Cerebellar nuclear complex (tissue), 1 donor: ENCODE measurements at places on chromosomes 13 and 19.

DNA sequence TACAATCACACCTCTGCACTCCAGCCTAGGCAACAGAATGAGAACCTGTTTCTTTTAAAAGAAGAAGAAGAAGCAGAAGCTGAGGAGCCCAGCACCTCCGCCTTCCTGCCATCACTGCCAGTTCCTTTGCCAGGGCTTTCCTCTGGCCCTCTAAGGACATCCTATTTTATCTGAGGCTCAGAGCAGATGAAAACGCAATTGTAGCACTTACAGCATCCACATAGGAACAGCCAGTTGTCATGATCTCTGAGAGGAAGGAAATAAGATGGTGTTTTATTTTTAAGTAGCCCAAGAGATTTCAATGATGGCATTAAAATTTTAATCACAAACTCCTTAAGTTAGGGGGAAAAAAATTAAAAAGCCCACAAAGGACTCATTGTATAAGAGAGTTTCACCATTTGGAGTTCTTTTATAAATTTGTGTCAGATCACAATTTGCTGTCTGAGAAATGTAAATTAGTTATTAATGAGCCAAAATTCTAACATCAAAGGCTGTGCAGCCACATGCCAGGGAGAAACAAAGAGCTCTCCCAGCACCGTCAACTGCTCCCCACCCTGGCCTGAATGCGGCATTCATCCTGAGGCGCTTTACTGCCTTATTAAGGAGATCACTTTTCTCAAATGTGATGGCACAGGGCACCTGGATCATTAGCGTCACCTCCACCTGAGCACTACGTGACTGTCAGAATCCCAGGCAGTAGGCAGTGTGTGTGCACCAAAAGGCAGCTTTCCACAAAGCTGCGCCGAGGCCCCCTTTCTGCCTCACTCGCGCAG, 393.0 kb downstream of the FOXO1 start:
- no peak for DNase-seq

- no peak for DNase-seq
Measured at GRCh38 chr19:46202426-46202825, 27.1 kb upstream of the IGFL1 start.

DNA sequence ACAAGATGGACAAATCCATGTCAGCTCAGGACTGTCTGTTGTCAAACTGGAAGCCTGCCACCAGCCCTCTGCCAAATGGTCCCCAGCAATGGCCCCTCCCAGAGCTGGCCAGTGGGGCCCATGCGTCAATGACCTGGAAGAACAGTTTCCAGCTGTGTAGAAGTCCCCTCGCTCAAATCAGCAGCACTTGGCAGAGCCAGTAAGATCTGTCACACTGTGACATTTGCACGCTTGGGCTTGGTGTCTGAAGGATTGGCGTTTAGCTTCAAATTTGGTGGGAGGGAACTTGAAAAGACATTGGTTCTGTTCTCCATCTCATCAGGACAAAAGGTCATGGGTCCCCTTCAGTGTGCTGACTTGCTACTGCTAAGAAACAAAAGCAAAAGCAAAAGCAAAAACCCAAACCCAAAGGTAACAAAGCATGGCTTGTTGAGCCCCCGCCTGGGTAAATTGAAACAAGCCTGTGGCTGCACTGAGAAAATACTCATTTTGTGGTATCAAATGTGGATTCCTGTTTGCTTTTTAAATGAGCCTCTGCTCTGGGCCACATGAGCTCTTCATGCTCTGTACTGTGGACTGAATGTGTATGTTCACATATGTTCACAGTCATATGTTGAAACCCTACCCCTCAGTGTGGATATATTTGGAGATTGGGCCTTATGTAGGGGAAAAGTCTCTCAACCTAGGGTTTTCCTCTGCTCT, 253.6 kb upstream of the MAB21L1 start:
- no peak for DNase-seq

DNA sequence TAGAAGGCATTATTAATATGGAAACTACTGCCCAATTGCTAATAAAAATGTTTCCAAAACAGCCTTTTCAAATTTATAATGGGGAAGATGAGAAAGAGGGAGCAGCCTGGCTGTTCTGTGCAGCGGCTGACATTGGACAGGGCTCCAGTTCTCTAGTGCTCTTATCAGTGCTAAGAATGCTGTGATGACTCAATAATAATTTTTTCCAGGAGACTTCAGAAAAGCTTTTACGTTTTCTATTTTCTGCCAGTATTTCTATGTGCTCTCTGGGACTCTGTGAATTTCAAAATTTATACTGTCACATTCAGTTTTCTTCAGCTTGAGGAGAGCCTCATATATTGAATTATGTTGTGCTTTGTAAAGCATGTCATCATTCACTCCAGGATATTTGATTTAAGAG, 209.6 kb downstream of the VWA8 start:
- no peak for DNase-seq

GRCh38 chr13:50616101-50616500, 227.4 kb downstream of the DLEU7 start:
- no peak for DNase-seq

DNA sequence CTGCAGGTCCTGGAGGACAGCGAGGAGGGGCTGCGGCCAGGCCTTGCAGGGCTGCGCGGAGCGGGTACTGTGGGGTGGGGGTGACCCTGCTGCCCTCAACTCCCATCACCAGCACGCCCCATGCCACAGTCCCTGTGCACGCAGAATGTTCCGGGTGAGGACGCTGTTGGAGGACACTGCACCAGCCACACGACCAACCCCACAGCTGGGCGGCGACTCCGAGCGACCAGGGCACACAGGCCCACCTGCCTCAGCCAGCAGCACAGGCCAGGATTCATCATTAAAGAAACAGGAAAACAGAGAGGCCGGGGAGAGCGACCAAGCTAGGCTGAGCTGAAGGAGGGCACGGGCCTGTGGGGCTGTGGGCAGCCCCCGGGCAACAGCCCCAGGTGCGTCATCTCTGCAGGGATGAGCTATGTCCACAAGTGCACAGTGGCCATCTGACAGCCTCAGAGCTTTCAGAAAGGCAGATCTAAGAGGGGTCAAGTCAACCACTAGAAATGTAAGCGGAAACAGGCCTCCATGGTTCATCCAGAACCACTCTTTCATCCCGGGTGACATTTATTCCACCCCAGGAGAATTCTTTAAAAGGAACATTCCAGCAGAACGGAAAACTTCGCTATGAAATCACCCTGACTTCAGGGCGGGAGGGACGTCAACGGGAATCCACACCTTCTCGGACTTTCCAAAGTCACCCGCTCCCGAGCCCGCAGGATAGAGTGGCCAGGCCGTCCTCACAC, 1.5 kb downstream of the GAS6 start:
- no peak for DNase-seq

GRCh38 chr13:108963846-108964600, 334.6 kb downstream of the MYO16 start:
- DNase-seq = no peak

GRCh38 chr13:103895835-103896531, 829.8 kb upstream of the SLC10A2 start:
- DNase-seq = no peak

- DNase-seq = no peak
Measured at GRCh38 chr13:60974296-60974695, 441.4 kb downstream of the PCDH20 start.

GRCh38 chr19:18274219-18274780, at the start of gene IQCN:
Gene IQCN, minus strand, starts transcription at chr19:18274452. Its CDS starts 4,974 bp downstream, at chr19:18269478.
- no peak for DNase-seq

- DNase-seq = no peak
Measured at GRCh38 chr13:33761740-33762139, 56.2 kb upstream of the RFC3 start.
